ENCODE measurements at places on chromosomes 2 and 18. TPM values are rescaled to one million over a fixed set of nuclear protein-coding genes. Genes with fewer than 3 reads are reported as not detected.

GRCh38 chr2:143347271-143347695 is 218.1 kb downstream of the ARHGAP15 start:
- no peak for DNase-seq

DNA sequence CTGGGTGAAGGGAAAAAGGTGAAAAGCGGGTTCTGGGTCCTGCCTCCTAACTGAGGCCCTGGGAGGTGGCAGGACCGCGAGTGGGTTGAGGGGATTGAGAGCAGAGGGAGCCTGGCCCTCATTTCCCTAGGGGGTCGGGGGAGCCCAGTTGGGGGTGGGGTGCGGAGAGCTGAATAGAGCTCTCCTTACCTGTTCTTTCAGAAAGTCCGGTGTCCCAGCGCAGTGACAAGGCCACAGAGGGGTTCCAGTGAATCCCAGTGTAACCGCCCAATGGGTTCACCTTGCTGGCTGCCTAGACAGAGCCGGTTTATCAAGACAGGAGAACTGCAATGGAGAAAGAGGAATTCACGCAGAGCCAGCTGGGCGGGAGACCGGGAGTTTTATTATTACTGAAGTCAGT is 22.4 kb downstream of the TMEM177 start:
- DNase-seq: no peak

- DNase-seq: no peak
These were observed 779 bp downstream of the DGKD start for GRCh38 chr2:233354971-233355574.

DNA sequence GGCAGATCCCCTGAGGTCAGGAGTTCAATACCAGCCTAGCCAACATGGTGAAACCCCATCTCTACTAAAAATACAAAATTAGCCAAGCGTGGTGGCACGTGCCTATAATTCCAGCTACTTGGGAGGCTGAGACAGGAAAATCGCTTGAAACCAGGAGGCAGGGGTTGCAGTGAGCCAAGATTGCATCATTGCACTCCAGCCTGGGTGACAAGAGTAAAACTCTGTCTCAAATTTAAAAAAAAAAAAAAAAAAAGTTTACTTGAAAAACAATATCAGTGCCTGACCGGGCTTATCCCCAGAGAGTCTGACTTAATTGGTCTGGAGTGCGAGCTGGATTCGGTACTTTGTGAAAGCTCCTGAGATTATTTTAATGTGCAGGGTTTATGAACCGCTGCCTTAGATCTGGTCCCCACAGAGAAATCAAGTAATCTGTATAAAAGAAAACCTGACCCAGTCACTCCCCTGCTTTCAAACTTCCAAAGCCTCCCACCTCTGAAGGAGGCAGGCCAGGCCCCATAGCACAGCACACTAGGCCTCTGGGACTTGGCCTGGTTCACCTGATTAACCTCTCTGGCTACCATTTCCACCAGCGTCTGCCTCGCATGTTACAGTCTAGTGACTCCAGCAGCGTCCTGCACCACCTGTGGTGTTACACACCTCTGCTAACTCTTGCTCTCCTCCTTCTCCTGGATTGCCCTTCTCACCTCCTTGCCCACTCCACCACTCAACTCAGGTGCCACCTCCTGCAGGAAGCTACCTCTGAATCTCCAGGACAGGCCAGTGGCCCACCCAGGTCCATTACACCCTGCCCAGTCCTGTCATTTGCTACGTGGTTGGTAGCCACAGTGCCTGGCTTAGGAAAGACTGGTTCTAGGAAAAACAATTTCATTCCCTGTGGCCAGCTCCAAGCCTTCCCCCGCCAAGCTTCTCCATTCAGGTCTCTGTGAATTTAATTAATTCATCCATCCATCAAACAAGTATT is 114.3 kb upstream of the PPP1CB start:
- DNase-seq: no peak

DNA sequence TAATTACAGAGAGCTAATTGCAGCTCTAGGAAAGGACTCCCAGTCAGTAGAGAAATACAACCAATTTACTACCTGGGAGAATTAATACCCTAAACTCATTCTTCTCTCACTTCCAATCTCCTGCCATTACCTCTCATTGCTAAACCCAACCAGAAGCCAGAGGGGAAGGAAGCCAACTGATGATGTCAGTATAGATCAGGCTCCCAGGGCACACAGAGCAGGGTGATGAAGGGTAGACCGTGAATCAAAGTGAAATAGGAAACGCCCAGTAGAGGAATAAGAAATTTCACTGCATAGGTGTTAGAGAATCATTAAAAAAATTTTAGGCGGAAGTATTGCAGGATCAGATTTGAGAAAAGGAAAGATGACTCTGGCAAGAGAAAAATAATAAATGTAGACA is 456.8 kb upstream of the NXPH2 start:
- no peak for DNase-seq

- DNase-seq: no peak
These were observed 12.0 kb upstream of the IAH1 start for GRCh38 chr2:9462313-9462712.

DNA sequence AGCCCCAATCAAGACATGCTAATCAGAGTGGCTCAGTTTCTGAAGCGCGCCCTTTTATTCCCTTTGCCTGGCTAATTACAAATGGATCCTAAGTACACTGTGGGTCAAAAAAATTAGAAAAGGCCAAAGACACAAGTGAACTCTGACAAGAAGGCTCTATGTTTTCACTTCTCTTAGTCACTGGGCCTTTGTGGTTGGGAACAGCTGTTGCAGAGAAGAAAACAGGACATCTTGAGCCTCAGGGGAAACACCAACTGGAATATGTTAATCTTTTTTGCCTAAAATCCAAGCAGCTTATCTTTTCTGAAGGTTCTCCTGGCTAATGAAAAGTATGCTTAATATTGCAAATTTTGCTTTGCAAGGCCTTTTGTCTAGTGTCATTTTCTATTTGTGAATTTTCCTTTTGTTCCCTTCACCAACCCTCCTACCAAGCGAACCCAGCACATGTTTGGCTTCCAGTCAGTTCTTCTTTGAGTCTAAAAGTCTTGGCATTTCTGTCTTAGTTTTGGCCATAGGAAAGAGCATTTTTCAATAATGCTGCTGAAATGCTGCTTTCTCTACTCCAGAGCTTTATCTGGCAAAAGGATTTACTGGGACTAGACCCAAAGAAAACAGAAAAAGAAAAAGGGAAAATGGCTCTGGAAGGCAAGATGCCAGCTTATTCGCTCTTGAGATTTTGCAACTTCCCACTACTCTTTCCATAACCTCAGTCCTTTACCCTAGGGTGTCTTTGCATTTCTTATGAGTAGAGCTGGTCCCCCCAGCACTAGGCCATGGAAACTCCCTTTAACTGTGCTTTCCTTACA is 440.2 kb upstream of the ST6GAL2 start:
- DNase-seq: peak; percentile 88

GRCh38 chr2:19380532-19380931 is 22.1 kb upstream of the OSR1 start:
- no peak for DNase-seq

DNA sequence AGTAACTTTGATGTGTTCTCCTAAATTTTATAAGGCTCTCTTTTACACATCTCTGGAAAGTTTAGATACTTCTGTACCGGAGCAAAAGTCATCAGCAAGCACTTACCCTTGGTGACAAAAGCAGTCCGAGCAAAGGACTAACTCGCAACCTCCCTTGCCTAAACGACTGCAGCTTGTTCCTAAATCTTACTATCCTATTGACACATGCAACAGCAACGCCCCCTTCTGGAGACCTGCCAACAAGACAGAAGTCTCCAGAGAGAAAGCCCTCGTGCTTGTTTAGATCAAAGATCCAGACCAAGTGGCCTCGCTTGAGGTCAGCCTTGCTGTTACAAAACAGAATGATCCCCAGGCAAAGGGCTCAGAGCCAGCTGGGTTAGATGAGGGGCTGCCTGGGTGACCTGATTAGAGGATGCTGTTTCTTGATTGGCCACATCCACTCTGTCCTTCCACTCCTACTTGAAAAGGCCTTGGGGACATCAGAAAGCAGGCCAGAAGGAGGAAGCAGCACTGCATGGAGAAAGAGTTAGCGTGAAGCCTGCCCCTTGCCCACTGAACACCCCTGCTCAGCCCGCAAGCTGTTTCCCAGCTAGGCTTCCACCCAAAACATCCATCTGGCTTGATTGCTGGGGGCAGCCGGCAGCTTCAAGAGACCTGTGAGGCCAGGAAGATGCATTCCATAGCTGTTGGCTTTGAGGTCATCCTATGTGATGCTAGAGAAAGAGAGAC is 94.3 kb downstream of the HNRNPLL start:
- DNase-seq: peak; percentile 79

DNA sequence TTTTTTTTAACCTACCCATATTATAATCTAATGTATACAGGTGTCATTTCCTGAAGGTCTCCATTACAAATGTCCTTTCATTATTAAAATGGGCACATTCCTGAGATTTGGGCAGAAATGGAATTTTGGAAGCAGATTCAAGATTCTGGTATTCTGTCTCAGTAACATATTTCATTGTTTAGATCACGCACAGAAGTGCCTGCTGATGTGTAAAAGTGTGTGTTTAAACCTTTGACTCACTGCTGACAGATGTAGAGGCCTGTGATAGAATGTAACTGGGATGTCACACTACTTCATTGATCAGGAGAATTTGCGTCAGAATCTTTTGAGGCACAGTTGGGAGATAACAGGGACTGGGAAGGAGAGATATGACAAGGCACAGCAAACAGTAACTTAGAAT is 276.8 kb upstream of the EPAS1 start:
- DNase-seq: no peak

- DNase-seq: no peak
These were observed 23.9 kb downstream of the SPTBN1 start for GRCh38 chr2:54480025-54480424.

DNA sequence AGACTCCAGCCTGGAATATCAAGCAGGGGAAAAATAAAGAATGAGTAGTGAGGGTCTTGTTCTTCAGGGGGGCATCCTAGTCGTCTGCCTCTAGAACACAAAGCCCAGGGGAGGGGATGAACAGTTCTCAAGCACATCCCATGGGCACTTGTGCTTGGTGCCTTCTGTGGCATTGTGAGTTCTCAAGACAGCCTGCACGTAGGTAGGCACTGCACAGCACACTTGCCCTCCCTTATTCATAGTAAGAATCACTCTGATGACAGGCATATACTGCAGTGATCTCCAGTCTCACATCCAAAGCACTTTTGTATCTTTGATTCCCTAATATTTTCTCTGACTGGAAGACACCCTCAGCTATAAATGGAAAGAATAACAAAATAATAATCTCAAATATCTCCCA is 104.7 kb upstream of the CNGA3 start:
- no peak for DNase-seq

DNA sequence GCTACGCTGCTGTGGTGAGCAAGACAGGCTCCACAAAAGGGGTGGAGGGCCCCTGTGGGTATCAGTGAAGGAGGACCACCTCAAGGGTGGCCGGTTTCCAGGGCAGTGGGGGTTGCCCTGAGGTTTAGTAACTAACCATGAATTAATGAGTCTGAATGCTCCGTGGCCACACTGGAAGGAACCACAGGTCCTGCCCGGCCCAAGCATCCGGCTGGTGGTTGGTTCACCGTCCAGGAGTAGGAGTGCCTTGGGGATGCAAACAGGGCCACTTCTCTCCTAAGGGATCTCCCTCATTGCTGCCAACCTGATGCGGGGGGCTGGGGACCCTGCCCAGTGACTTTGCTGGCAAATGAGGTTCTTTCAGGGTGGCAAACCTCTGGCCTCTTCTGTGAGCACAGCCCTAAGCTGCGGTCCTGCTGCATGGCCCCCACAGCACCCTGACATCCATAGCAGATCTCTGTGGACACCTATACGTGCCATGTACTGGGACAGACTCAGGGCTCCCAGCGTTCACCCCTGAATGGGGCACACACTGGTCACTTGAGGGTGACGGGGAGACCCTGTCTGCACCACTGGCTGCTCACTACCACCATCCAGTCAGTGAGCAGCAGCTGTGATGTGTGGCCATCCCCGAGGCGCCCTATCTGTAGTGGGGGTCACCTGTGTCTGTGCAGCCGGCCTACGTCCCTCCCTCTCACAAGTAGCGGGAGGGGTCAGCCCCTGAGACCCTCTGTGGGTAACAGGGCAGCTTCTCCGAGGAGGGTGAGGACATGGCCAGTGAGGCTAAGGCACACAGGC is 41.6 kb downstream of the HS6ST1 start:
- no peak for DNase-seq

- no peak for DNase-seq
These were observed 228.3 kb downstream of the SEPTIN10 start for GRCh38 chr2:109385506-109385905.

- DNase-seq: no peak
These were observed 169.7 kb downstream of the CDCA7 start for GRCh38 chr2:173524256-173524955.

- DNase-seq: no peak
These were observed 1.1 kb upstream of the SNTG2 start for GRCh38 chr2:949384-950079.

DNA sequence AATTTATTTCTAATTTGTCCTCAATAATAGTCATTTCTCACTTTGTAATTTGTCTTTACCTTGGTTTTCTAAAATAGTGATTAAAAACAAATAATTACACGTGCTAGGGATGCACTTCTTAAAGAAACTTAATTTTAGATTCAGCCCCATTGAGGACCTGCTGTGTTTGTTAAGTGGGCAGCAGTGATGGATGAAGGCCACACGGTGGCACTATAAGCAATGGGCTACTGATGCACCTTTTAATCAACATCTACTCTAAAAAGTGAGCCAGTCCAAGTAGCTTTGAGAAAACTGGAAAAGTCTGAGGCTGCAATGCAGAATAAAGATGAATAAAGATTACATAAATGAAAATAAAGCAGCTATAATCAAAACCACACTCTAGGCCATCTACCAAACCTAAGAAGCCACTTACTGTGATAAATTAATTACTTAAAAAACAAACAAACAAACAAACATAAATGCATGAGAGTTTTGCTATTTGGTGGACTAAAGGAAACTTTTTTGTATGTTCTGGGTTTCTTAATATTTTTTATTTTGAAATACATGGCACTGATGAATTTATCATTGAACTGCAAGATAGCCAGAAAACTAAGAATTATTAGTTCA is 89.3 kb downstream of the PDE11A start:
- peak; percentile 1 for DNase-seq

- no peak for DNase-seq
These were observed 4.0 kb downstream of the NEU4 start for GRCh38 chr2:241812730-241813643.

- DNase-seq: no peak
These were observed 55.8 kb downstream of the ICA1L start for GRCh38 chr2:202815548-202816360.

- DNase-seq: no peak
These were observed 839.6 kb downstream of the TSN start for GRCh38 chr2:122595065-122595464.

Gene SCYGR4
- not detected for polyA plus RNA-seq

Gene FBXO36
- polyA plus RNA-seq: 2.0 TPM

Gene TET3
- polyA plus RNA-seq: 9.3 TPM

Gene GPAT2
- 2.8 TPM for polyA plus RNA-seq

Gene DOCK10
- 18.2 TPM for polyA plus RNA-seq

Gene XRCC5
- polyA plus RNA-seq: 185 TPM

Gene PRSS56
- polyA plus RNA-seq: 1.3 TPM

Gene FRZB
- polyA plus RNA-seq: 22.1 TPM

Gene COPS9
- polyA plus RNA-seq: not detected

Gene KRTCAP3
- 4.6 TPM for polyA plus RNA-seq
